ENCODE measurements at places on chromosomes 3 and 15.
A peak's percentile ranks its signal among the peaks of the same experiment; 100 is the strongest.

DNA sequence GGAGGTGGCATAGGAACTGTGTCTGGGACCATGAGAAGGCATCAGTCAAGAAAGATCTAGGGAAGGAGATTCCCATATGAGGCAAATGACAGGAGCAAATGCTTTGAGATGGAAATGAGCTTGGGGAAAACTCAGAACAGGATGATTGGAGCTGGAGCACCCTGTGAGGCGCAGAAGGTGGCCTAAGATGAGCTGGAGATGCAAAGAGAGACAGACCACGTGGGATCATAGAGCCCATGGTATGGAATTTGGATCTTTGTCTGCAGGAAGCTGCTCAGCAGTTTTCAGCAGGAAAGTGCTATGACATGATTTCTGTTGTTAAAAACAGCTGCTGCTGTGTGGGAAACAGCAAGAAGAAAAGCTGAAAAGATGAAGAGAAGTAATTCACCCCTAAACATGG is 310.6 kb downstream of the MAGI1 start:
- DNase-seq = no peak

DNA sequence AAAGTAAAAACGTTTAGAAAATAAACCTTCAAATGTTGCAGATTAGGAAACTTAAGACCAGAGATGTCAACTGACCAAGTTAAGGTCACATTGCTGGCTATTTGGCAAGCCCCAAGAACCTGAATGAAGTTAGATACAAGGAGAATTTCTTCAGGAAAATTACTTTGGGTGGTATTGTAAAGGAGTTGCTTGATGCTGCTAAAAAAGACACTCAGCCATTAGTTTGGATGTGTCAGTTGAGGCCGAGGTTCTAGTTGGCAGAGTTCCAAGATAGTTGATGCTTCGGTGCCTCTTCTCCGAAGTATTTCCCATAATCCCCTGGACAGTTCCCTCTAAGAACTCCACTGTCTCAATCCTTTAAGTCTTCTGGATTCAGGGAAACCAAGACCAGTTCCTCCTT is 24.3 kb downstream of the SIAH2 start:
- DNase-seq = no peak

DNA sequence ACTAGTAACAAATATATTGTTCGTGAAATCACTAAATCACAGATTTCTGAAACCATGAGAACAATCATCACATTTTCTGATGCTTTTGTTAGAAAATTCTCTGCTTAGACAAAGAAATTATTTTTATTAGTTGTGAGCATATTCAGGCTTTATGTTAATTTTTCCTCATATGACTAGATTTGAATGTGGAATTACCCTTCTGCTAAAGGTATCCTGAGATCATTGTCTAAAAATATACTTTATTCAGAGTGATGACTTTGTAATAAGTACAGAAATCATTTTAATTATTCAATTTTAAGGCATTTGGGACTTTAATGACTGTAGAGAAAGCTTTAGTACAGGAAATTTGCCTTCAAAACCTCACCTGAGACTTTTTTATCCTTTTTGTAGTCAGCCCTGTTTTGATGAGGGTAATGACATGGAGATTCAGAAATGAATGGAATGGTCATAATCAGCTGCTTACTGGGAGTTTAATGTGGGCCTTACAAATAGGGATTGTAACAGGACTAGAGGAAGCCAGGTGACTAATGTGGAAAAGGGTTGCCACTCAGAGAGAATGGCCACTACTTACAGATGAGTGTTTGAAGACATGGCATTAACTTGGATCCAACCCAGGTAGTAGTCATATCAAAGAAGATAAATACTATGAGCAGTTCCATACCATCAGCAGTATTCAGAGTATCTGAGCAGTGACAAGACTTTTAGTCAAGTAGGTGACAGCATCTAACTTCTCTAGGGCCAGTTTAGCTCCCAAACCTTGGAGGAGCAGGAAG is 148.3 kb downstream of the MBNL1 start:
- no peak for DNase-seq

GRCh38 chr15:29058903-29059539 is 173.2 kb downstream of the APBA2 start:
- no peak for DNase-seq

DNA sequence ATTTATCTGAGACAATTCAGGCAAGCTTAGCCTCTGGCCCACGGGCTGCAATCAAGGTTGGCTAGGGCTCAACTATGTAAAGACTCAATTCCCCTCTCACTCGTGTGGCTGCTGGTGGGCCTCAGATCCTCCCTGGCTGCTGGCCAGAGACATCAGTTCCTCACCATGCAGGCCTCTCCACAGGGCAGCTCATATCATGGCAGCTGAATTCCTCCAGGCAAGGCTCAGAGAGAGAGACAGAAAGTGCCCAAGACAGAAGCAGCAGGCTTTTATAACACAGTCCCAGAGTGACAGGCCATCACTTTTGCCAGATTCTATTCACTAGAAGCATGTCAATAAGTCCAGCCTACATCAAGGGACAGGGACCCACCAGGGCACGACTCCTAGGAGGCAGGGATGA is 63.2 kb downstream of the XXYLT1 start:
- DNase-seq = no peak

DNA sequence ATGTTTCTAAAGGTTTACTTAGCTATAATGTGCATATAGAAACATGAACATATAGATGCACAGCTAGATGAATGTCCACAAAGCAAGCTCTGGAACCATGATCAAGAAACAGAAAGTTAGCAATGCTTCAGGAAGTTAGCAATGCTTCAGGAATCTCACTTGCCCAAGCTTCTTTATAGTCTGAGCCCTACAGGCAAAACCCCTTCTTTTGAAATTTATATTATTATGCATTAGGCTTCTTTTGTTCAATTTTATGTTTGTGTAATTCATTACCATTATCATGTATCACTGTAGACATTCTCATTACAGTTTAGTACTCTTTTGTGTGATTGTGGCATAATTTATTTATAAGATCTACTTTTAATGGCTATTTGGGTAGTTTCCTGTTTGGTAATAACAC is 286.4 kb upstream of the BCHE start:
- DNase-seq = no peak

DNA sequence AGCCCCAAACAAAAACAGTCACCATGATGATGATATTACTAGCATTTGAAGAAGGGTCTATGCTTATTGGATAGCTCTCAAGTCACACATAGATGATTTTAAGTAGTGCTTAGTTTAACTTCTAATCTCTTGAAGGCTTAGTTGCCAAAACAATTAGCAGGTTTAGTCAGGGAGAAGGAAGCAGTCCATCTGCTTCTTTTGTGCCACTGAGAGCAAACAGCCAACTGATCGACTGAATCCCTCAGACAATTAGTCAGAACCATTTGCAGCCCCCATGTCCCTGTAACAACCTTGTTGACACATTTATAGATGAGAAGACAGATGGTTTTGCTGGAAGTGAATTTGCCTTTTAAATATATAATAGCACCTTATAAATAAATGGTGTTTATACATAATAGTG is 585.1 kb upstream of the SUCLG2 start:
- DNase-seq = peak; percentile 85

DNA sequence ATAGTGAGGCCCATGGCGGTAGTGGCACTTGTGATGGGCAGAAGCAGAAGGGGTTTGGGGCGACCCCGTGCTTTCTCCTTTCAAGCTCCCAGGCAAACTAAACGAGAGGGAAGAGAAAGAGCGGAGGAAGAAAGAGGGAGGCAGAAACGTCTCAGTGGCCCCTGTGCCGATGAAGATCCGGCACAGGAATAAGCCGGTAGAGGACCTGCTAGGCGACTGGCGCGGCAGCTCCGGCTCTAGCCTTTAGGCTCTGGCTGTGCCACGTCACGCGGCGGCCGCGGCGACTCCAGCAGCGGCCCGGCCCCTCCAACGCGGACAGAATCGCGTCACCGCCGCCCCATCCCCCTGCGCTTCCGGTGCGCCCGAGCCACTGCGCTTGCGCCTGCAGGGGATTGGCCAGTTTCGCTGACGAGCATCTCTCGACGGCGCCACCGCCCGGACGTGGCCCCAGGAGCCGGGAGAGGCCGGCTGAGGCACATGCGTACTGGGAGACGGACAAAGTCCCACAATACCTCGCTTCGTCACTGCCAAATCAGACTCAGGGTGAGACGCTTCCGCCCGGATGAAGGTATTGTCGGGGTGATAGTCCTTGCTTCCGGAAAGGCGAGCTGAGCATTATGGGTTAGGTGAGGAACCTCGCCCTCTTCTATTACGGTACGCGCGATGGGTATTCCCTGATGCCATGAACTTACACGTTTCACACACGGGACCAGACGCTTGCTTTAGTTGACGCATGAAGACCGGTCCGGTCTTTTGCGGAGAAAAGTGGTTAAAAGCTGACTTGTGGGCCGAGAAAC is at the start of gene ARF4:
Gene ARF4 (minus strand): TSS at position 218 of the 797 bp plus-strand sequence. CDS start 204 bp downstream, at position 14.
- peak; percentile 97 for DNase-seq

DNA sequence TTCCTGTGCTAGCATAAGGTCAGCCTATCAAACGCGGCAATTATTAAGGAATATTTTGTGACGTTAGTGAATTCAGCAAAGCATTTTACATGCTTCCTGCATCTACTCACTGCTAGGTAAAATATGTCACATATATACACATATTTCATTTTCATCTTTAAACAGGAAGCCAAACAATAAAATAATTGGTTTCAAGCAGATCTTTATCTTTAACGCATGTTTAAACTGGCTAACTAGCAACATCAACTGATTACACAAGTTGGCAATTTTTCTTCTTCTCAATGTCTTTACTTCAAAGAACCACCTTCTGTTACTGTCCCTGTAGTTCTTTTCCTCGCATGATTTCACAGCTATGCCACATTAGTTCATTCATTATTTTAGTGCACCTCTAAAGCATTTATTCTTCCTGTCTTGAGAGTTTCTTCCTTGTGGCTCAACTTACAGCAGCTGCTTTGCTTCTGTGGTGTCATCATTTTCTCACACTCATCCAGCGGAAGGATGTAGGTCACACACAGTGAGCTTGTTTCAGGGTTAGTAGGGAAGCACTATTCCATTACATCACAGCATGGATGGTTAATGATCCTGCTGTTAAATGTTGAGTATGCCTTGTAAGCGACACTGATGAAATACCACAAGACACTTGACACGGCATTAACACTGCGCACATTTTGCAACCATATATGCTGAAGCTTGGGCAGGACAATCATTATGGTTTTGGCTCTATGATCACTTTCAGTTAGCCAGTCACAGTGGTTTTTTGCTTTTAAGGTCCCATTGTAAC is 2.3 kb upstream of the BCHE start:
- no peak for DNase-seq

DNA sequence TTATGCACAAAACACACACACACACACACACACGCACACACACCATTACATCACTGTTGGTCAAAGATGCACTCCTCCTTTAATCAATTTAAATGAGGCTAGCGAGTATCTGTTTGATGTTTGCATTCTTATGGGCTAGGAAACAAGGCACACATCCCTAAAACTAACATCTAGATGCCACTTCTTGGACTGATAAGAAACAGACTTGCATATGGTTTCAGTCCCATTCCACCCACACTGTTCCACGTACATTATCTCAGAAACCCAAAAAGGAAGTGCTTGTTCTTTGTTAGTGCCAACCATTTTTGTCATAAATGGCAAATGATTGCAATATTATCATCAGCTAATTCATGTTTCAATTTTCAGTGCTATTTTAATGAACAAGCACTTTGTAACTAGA is 69.5 kb downstream of the CCR1 start:
- no peak for DNase-seq

GRCh38 chr15:90318591-90318990 is 33.5 kb upstream of the ZNF774 start:
- no peak for DNase-seq

DNA sequence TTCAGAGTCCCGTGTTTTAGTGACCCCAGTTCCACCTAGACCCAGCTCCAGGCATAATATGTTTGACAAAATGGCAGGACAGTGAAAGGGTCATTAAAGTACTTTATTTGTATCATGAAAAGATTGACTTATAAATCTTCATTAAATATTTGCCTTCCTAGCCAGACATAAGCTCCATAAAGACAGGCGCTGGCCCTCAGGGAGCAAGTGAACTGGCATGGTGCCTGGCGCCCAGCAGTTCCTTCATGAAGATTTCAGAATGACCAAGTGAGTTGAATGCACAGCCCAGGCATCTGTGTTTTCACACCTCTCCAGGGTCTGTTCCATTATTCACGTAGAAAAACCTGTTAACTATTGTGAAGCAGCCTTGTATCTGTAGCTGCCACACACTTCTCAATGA is 166.2 kb downstream of the GAP43 start:
- DNase-seq = no peak

DNA sequence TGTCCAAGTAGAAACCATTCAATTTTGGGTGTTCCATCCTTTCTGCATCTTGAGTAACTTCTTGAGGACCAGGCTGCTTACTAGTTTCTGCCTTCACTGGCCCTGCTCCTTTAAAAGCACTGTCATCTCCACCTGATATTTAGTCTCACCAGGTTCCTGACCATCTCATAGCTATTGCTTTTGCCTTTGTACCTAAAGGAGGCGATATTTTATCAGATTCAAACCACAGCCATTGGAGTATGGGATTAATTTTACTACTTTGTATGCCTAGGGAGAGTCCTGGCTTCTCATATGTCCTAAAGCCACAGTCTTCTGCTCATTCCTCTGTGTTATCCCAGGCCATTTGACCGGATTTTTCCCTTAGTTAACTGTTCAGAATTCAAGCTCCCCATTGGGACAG is 51.8 kb upstream of the RFX7 start:
- no peak for DNase-seq

DNA sequence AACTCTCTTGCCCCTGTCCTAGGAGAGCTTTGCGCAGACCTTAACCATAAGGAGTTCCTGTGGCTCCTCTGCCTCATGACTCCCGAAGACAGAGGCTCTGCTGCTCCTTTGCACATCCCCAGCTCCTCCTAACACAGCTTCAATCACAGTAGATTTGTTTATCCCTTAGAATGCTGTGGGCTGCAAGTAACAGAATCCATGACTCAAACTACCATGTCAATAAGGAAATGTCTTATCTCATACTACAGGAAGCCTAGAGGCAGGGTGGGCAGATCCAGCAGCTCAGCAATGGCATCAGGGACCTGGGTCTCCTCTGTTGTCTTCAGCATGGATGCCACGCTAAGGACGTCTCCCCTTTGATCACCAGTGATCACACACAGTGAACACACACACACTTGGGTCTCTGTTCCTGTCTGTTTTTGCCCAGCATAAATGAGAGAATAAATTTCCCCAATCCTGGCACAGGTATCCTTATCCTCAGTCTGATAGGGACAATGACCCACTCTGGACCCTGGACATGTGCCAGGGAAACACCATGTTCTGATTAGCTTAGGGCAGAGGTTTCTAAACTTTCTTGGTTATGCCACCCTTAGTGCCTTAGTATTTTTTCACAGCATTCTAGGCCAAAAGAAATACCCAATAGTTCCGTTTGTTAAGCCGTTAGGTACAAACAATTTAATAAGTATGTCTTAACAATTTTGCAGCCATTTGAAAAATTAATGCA is 46.1 kb upstream of the MRPS22 start:
- no peak for DNase-seq
